Pulmonary artery endothelial cell (primary cell): ENCODE measurements at places on chromosomes 2 and 18. TPM values are rescaled to one million over a fixed set of nuclear protein-coding genes. Genes with fewer than 3 reads are reported as not detected.

- no peak for DNase-seq
These were observed 28.2 kb downstream of the TMEM182 start for GRCh38 chr2:102790091-102790455.

- DNase-seq, result no peak
These were observed 74.0 kb upstream of the SEC11C start for GRCh38 chr18:59065684-59066083.

DNA sequence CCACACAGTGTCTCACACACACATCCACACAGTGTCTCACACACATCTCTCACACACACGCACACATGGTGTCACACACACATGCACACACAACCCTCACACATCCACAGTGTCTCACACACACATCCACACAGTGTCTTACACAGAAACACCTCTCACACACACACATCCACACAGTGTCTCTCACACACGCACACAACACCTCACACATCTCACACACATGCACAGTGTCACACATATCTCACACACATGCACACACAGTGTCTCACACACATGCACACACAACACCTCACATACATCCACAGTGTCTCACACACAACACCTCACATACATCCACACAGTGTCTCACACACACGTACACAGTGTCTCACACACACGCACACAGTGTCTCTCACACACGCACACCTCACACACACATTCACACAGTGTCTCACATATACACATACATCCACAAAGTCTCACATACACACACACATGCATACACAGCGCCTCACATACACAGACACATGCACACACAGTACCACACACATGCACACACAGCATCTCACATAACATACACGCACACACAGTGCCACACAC is 473.9 kb upstream of the HS6ST1 start:
- no peak for DNase-seq

Gene KIAA2012
- not detected in 2 replicates for total RNA-seq

Gene TMEM150A
- 8.5 and 8.8 TPM in 2 replicates for total RNA-seq

Gene CRYBA2
- total RNA-seq, result not detected in 2 replicates

Gene ALKAL2
- total RNA-seq, result not detected in 2 replicates
